ENCODE measurements at places on chromosomes 11 and 22.

DNA sequence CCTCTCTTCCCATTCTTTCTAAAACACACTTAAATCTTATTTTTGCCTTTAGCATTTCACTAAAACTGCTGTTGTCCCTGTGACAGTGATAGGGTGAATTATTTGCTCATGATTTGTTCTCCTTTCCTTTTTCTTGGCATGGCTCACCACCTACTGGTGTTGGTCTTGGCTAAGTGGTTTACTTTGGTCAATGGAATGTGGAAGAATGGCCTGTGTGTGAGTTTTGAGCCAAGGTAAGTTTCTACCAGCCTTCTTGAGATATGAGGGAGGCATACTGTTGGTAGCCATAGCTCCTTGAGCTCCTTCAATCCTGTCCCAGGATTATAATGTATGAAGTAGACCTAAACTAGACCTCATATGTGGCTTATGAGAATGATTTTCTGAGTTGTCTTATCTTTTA lies 506.3 kb upstream of the RAG2 start:
- no peak for DNase-seq

DNA sequence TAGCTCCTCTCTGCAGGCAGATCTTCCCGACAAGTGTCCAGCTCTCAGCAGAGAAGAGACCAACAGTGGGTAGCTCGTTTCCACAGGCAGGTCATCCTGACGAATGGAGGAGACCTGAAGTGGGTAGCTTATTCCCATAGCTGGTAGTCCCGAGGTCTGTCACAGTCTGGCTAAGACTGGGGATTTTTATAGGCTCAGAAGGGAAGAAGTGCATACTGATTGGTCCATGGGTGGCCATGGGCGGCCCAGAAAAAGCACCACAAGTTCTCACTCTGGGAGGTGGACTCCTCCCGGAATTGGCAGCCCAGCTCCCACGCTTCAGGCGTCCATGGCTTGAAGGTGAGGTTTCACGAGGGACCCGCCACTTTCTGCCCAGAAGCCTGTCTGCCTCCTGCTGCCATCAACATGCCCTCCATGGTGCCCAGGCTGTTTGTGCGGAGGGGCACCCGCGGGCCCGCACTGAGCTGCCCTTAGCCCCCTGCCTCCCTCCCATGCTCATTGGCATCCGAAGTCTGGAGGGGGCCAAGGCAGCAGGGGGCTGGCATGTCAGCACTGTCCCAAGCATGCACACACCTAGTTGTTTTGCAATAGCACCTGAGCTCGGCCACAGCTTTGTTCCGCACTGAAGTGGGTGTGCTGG lies 9.9 kb upstream of the MAP6 start:
- DNase-seq: no peak

- no peak for DNase-seq
Observed at GRCh38 chr11:80083531-80083951, 642.7 kb upstream of the TENM4 start.

GRCh38 chr11:104094576-104094975 lies 58.1 kb downstream of the DDI1 start:
- no peak for DNase-seq

- DNase-seq: no peak
Observed at GRCh38 chr22:43331069-43331451, 12.1 kb downstream of the SCUBE1 start.

- no peak for DNase-seq
Observed at GRCh38 chr11:117970400-117971024, 15.7 kb upstream of the IL10RA start.

- no peak for DNase-seq
Observed at GRCh38 chr11:45320371-45320770, 34.2 kb upstream of the SYT13 start.

GRCh38 chr11:89625171-89625570 lies 84.9 kb upstream of the TRIM77 start:
- DNase-seq: no peak

DNA sequence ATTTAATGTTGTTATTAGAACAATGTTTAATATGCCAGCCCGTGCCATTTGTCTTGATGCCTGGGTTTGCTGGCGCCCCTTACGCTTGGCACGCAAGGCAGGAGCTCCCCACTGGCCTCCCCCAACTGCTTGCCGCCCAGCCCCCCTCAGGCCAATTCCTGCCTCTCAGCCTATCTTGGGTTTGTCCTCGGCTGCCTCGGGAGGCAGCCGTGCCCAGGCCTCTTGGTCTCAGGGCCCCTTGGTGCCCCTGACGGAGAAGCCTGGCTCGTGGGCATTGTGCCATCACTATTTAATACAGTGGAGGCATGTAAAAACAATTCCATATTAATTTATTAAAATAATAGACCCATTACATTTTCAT lies 119.8 kb downstream of the KCNQ1OT1 start:
- no peak for DNase-seq

DNA sequence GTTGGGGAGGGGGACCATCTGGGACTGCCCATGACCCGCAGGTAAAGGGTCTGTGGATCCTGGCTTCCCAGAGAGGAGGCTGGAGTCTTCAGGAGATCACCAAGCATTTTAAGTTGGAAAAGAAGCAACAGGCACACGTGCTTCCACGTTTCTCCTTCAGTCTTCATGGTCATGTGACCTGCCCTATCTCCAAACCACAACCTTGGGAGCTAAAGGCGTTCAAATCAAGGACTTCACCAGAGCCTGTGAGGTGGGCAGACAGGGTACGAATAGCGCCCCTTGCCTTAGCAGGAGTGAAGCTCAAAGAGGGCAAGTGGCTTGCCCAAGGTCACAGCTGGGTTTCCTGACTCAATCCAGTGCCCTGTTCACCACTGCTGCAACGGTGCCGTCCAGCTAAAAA lies 6.7 kb downstream of the TMEM184B start:
- no peak for DNase-seq

- DNase-seq: no peak
Observed at GRCh38 chr11:108220721-108221336, 1.6 kb downstream of the NPAT start.

- DNase-seq: no peak
Observed at GRCh38 chr11:134643115-134644012, 231.3 kb upstream of the B3GAT1 start.

GRCh38 chr11:84034484-84034883 lies 748.3 kb upstream of the CCDC90B start:
- no peak for DNase-seq

- no peak for DNase-seq
Observed at GRCh38 chr11:114059278-114059983, at the start of gene ZBTB16. Gene ZBTB16 (plus strand): TSS chr11:114059711. CDS start chr11:114063301, 3,590 bp downstream.

- no peak for DNase-seq
Observed at GRCh38 chr22:17137170-17137569, 16.0 kb upstream of the TMEM121B start.

- DNase-seq: no peak
Observed at GRCh38 chr11:6667733-6668374, 12.2 kb upstream of the DCHS1 start.

- DNase-seq: no peak
Observed at GRCh38 chr11:121564948-121565684, 112.3 kb upstream of the SORL1-AS1 start.
